ENCODE measurements at places on chromosomes 16 and 17. TPM values are rescaled to one million over a fixed set of nuclear protein-coding genes. Genes with fewer than 3 reads are reported as not detected.
A peak's percentile ranks its signal among the peaks of the same experiment; 100 is the strongest.

GRCh38 chr17:65278050-65278819 is 141.1 kb downstream of the RGS9 start:
- H3K27me3 ChIP-seq = no peaks in the 10 kb centered on the region
- peak overlapping the region; percentile 4 for H3K4me3 ChIP-seq
- H3K36me3 ChIP-seq = no peaks in the 10 kb centered on the region
- DNase-seq = peak; percentile 50
- H3K4me1 ChIP-seq = peaks cover 13% of the 10 kb centered on the region

NPIPB6 gene
- not detected for total RNA-seq

- H3K36me3 ChIP-seq = no peaks in the 10 kb centered on the region
- no peak overlapping the region for H3K27ac ChIP-seq
- no peak overlapping the region for H3K4me3 ChIP-seq
- no peaks in the 10 kb centered on the region for H3K4me1 ChIP-seq
- no peaks in the 10 kb centered on the region for H3K27me3 ChIP-seq
- no peak for DNase-seq
These were observed 54.8 kb downstream of the GPATCH8 start for GRCh38 chr17:44448412-44448811.

GRCh38 chr16:6341981-6342380 is 990.7 kb upstream of the RBFOX1 start:
- DNase-seq = no peak
- H3K4me1 ChIP-seq = no peaks in the 10 kb centered on the region
- no peak overlapping the region for H3K27ac ChIP-seq

WFIKKN2 gene
- total RNA-seq = 0.35 TPM

- peaks cover 47% of the 10 kb centered on the region for H3K27me3 ChIP-seq
- H3K4me1 ChIP-seq = peaks cover 24% of the 10 kb centered on the region
- no peaks in the 10 kb centered on the region for H3K36me3 ChIP-seq
These were observed at the start of gene HS3ST3A1 for GRCh38 chr17:13601776-13602551. TSS of gene HS3ST3A1 (minus strand) at chr17:13601929. CDS start at chr17:13601129, 800 bp downstream.

Measured in lower lobe of right lung (tissue), 2 donors.